ENCODE measurements at places on chromosomes 11 and 22. TPM values are rescaled to one million over a fixed set of nuclear protein-coding genes. Genes with fewer than 3 reads are reported as not detected.

FGF19 gene
- total RNA-seq, result not detected

SLC22A12 gene
- not detected for total RNA-seq

PRAME gene
- 17.1 TPM for total RNA-seq

TRIM44 gene
- total RNA-seq, result 14.0 TPM

ANGPTL5 gene
- total RNA-seq, result not detected

NXPE1 gene
- total RNA-seq, result not detected

RBMXL2 gene
- total RNA-seq, result 0.15 TPM

IL17REL gene
- 0.04 TPM for total RNA-seq

WT1 gene
- 8.5 TPM for total RNA-seq

Data from PC-3 (cell line).